ENCODE measurements at places on chromosomes 6 and 20.

DNA sequence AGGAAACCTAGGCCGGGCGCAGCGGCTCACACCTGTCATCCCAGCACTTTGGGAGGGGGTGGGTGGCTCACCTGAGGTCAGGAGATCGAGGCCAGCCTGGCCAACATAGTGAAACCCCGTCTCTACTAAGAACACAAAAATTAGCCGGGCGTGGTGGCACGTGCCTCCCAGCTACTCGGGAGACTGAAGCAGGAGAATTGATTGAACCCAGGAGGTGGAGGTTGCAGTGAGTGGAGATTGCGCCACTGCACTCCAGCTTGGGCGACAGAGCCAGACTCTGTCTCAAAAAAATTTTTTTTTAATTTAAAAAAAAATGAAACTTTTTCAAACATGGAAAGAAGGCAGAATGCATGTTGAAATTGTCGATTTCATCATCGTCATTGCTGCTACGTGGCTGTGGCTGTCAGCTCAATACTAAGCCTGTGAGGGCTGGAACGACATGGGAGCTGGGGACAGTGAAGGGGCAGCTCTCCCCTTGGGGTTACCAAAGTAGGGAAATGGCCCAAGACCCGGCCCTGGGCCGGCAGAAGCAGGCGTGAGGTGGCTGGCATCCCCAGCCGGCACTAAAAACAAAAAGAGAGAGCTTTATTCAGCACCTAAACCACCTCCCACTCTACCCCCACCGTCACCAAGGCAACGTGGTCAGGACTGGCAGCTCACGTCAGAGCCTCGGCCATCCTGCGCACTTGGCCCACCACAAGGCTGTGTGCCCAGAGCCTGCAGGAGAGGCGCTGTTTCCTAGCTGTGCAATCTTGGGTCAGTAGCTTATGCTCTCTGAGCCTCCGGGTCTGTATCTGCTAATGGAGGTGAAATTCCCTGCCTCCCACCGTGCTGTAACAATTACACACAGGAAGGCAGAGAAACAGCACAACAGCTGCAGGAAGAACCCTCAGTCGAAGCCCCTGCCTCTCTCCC lies 30.8 kb downstream of the AGPAT4 start:
- DNase-seq: no peak

- DNase-seq: no peak
Observed at GRCh38 chr6:92415656-92416055, 1003.7 kb downstream of the EPHA7 start.

- DNase-seq: no peak
Observed at GRCh38 chr6:169827290-169827717, 75.9 kb downstream of the ERMARD start.

DNA sequence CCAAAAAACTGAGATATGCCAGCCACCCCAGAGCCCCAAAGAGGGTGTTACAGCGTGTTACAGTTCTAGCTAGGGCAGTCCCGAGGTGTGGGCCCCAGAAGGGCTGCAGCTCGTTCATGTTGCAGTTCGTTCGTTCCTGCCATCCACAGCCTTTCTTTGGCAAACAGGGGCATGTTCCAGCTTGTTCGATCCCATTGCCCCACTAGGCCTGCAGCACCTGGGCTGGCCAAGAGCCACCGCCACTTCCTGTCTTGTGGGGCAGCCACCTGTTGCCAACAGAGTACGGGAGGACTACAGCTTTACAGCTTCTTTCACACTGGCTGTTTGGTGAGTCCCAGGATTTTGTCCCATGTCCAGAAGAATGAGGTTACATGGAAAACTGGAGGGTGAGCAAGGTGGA lies 198.1 kb downstream of the MMUT start:
- no peak for DNase-seq

DNA sequence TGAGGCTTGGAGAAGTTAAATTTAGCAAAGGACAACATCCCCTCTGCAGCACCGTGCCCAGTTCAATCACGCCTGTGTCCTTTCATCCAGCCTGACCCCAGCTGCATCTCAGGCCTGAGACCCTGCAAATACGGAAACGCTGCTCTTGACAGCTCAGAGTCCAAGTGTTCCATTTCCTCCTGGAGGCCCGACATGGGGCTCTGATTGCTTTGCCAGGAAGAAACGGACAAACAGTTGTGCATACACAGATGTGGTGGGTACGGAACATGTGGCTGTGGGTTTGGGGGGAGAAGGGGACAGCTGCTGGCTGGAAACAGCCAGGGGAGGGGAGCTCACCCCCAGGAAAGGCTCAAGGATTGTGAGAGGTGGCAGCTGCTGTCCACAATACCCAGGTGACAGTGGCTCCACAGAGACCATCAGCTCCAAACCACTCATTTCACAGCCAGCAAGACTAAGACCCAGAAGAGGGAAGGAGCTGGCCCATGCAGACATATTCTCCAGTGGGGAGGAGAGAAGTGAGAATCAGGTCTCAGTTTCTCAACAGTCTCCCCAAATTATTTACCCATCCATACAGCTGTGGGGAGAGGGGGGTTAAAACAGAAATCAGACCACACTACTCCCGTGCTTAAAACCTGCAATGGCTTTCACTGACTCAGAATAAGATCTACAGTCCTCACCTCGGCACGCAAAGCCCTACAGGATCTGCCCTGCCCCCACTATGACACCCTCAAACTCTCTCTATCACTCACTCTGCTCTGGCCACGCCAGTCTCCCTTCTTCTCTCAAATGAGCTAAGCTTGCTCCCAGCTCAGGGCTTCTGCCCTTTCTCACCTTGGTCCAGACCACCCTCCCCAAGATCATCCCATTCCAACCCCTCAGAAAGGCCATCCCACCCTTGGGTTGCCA lies 89.1 kb downstream of the PREX1 start:
- DNase-seq: no peak

DNA sequence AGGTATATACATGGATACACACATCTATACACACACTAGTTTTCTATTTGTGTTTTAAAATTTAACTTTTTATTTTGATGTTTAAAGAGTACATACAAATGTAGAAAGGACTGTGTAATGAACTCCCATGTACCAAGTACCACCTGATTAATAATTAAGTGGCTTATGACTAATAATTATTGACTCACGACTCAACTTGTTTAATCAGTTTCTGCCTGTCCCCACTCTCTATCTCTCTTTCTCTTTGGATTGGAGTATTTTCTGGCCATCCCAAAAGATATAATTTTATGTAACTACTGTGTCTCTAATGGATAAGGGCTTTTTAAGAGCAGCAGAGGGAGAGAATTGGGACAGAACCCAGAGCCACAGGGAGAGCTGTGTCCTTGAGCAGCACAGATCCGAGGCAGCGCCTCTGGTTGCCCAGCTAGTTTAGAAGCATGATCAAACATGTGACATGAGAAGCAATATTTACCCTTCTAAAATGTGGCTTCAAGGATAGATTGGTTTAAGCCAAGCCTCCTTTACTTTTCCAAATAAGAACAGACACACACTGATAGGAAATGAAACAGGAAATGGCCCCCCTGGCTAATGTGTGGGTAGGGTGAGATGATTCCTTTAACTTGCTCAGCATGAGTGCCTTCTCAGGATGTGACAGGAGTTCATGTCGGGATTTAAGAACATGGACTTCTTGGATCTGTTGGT lies 81.0 kb downstream of the ERMARD start:
- no peak for DNase-seq

DNA sequence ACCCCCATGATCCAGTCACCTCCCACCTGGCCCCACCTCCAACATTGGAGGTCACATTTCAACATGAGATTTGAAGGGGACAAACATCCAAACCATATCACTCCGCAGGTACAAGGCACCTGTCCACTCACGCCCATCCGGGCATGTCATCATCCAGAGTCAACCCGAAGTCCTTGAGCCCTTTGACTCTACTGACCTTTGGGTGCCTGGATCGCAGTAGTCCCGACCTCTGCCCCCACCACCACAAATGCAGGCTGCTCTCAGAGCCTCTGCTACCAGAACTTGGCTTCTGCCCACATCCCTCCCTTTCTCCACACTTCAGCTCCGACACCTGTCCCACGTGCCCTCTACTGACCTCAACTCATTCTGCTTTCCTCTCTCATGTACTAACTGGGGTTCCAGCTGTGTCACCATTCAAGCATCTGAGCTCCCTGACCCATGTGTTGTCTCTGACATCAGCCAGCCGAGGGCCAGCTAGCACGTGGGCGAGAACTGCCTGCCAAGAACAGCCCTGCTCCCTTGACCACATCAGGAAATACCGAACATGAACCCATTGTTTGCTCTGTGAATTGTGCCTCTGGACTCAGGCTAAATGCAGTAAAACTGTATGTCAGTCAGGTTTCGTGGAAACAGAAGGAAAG lies 498.3 kb upstream of the SULF2 start:
- no peak for DNase-seq

Data from T-helper 1 cell (primary cell).